Neural crest cell (in vitro differentiated cells): ENCODE measurements at places on chromosomes 12 and 14.
A peak's percentile ranks its signal among the peaks of the same experiment; 100 is the strongest.

- DNase-seq, result no peak
Observed at GRCh38 chr12:14525964-14526363, 41.7 kb downstream of the PLBD1 start.

DNA sequence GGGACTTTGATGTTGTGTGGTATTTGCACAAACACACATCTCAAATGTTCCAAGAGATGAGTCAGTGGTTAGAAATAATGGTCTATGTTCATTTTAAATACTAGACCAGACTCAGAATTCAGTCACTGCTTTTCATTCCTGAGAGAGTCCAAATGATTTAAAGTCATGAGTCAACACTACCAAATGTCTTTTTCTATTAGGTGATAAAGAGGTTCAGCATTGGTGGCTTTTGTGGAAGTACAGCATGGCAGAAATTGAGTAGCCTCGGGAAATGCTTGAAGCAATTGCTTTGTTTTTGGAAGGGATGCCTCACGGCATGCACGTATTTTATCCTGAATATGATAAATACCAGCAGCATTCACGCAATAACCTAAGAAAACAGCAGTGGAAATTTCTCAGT, 115.7 kb downstream of the DIO2 start:
- DNase-seq, result no peak

- DNase-seq, result peak; percentile 22
Observed at GRCh38 chr12:57135527-57136326, 7.4 kb downstream of the LRP1 start.

GRCh38 chr12:5565933-5566599, 134.2 kb downstream of the NTF3 start:
- DNase-seq, result no peak

DNA sequence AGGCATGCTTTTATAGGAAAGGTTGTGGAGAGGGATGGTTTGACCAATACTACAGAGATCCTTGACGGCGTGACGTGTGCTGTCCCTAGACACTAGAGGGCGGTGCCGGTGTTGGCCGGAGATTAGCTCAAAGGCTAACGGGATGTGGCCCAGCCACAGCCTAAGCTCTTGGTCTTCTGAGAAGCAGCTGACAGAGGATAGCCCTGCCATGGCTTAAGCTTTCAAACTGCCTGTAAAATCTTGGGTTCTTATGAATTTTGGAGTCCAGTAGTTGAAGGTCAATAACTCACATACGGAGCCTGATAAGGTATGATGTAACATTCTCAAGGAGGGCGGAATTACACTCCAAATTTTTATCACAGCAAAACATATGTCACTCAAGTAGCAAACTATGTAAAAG, 515.7 kb upstream of the ATXN7L3B start:
- peak; percentile 61 for DNase-seq

DNA sequence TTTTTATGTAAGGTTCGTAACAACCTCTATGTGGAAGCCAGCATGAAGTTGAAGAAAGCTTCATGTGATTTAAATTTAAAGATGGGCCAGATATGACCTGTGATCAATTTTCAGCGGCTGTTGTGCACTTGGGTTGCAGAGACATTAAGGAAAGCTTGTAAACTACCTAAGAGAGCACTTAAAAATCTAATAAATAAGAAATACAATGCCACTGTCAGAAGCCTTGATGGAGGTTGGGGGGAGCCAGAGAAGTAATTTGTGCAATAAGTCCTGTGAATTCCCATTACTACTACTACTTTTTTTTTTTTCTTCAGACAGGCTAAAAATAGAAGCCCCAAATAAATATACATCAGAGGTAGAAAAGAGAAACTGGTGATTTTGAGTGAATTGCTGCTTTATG, 30.3 kb upstream of the SLC24A4 start:
- DNase-seq, result no peak

GRCh38 chr12:49413796-49414195, 46.5 kb downstream of the SPATS2 start:
- DNase-seq, result no peak

- DNase-seq, result no peak
Observed at GRCh38 chr12:19574601-19575000, 135.3 kb downstream of the AEBP2 start.

DNA sequence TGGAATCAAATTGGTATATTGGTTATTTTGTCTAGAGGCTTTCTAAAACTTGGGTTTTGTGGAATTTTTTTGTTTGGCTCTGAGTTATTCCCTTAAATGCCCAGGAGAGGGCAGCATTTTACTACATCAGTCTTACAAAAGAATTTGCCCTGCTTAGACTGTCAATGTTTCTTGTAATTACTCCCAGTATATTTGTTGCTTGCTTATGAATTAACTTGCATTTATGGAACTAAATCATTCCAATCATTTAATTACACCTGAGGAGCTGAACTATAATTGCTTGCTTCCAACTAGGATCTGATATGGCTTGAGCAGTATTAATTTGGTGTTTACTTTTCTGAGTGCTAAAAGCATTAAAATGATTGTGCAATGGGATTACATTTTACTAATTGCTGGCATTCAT, 48.7 kb downstream of the MIPOL1 start:
- DNase-seq, result no peak

- no peak for DNase-seq
Observed at GRCh38 chr12:113261847-113262470, 40.7 kb downstream of the TPCN1 start.

DNA sequence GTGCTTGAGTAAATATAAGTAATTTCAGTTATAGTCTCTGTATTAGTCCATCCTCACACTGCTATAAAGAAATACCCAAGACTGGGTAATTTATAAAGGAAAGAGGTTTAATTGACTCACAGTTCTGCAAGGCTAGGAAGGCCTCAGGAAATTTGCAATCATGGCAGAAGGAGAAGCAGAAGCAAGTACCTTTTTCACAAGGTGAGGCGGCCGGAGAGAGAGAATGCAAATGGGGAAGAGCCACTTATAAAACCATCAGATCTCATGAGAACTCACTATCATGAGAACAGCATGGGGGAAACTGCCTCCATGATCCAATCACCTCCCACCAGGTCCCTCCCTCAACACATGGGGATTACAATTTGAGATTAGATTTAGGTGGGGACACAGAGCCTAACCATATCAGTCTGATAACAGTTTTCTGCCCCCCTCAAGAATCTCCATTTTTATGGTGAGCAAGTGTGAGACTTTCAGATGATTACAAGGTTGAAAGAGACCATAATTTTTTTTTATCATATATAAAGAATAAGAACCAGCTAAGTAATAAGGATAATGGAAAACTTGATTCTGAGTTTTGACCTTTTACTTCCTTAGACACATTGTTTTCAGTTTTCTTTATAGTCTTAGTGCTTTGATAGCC, 35.6 kb downstream of the LEMD3 start:
- DNase-seq, result no peak

DNA sequence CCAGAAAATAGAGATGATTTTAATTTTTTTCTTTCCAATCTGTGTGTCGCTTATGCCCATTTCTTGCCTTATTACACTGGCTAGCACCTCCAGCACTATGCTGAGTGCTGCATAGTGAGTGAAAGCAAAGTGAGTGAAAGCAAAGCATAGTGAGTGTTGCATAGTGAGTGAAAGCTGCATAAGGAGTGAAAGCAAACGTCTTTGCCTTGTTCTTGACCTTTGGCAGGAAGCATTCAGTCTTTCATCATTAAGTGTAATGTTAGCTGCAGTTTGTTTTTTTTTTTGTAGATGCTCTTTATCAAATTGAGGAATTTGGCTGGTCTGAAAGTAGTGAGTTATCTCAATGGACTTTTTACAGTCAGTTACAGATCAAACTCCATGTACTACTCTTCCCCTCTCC, 6.9 kb upstream of the CORO1C start:
- no peak for DNase-seq

DNA sequence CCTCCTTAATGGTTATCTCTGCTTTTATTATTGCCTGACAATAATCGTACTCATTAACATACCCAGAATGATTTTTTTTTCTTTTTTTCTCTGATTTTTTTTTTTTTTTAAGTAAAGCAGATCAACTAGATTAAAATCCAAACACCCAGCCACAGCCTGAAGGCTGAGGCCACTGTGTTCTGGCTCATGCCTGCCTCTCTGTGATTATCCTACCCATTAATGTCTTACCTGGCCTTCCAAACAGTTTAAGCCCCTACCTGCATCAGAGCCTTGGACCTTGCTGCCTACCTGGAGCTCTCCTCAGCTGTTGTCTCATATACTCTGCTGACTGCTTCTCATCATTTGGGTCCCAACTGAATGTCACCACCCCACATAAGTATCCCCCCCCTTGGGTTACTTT, 6.8 kb upstream of the TMED10 start:
- no peak for DNase-seq

DNA sequence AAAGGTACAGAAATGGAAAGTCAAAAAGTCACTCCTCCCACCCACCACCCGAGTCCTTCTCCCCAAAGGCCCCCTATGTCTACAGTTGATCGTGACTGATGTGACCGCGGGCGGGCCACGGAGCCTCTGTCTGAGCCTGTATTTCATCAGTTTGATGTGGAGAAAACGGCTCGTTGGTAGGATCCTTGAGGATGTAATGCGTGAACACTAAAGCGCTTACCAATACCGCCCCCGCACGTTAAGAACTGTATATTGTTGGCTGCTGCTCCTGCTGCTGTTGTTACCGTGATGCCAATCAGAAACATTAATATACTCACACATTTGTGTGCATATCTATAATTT, 24.6 kb upstream of the UBC start:
- DNase-seq, result no peak

DNA sequence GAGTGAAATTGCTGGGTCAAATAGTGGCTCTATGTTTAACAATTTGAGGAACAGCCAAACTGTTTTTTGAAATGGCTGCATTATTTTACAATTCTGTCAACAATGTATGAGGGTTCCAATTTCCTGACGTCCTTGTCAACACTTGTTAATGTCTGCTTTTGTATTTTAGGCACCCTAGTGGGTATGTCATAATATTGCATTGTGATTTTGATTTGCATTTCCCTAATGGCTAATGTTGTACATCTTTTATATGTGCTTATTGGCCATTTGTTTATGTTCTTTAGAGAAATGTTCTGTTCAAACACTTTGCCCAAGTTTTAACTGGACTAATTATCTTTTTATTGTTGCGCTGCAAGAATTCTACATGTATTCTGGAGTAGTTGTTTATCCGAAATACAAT, 93.2 kb downstream of the GPR65 start:
- DNase-seq, result no peak

DNA sequence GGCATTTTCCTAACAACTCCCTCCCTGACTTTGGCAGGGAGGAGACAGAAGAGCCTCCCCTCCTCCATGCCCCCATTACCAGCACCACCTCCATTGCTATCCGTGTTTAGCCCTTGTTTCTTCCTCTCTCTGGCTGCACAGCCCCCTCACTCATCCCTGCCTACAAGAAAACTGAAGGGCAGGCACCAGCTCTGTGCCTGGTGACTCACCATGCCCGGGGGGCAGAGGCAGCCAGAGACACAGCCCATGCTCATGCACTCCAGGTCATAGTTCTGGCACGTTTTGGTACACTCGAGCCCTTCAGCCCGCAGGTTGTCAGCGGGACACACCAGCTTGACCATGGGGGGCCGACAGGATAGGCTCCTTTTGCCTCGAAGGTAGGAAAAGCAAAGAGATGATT, 80.4 kb downstream of the VWF start:
- DNase-seq, result no peak

DNA sequence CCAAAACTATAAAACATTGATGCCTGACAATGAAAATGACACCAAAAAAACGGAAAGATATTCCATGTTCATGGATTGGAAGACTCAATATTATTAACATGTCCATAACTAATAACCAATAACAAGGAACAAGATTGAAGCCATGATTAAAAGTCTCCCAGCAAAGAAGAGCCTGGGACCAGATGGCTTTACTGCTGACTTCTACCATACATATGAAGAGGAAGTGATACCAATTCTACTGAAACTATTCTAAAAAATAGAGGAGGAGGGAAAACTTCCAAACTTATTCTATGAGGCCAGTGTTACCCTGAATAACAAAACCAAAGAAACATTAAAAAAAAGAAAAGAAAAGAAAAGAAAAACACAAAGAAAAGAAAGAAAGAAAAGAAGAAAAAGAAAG, 54.6 kb upstream of the ATF7IP start:
- DNase-seq, result no peak

GRCh38 chr14:74578479-74578878, 33.6 kb downstream of the LTBP2 start:
- DNase-seq, result no peak
